ENCODE measurements at places on chromosomes 4 and X. TPM values are rescaled to one million over a fixed set of nuclear protein-coding genes. Genes with fewer than 3 reads are reported as not detected.

The FHDC1 gene
- 1.1 TPM for total RNA-seq

The GAB3 gene
- 0.90 TPM for total RNA-seq

The PWWP3B gene
- total RNA-seq = not detected

The ITIH6 gene
- total RNA-seq = not detected

The DDIT4L gene
- 0.24 TPM for total RNA-seq

The SORBS2 gene
- total RNA-seq = 0.89 TPM

The SPANXA1 gene
- total RNA-seq = 0.25 TPM

The CLCN5 gene
- 2.3 TPM for total RNA-seq

The N4BP2 gene
- 4.0 TPM for total RNA-seq

The FGD1 gene
- 6.9 TPM for total RNA-seq

The H2BW2 gene
- total RNA-seq = not detected

The PNMA3 gene
- 0.20 TPM for total RNA-seq

The FDCSP gene
- total RNA-seq = not detected

The SLC9B1 gene
- 0.13 TPM for total RNA-seq

The GEMIN8 gene
- total RNA-seq = 9.6 TPM

The KCNIP4 gene
- total RNA-seq = not detected

The BEX2 gene
- 11.6 TPM for total RNA-seq

The RHOH gene
- total RNA-seq = 0.20 TPM

The USP38 gene
- 7.3 TPM for total RNA-seq

The STPG2 gene
- not detected for total RNA-seq

The NUDT11 gene
- 3.0 TPM for total RNA-seq

The SYTL5 gene
- total RNA-seq = 0.23 TPM

The CSTF2 gene
- 31.2 TPM for total RNA-seq

The CSAG1 gene
- total RNA-seq = 0.53 TPM

The GPAT3 gene
- total RNA-seq = 32.8 TPM

The MGARP gene
- total RNA-seq = 0.57 TPM

The ZNF595 gene
- total RNA-seq = 16.3 TPM

The EDA gene
- total RNA-seq = 0.54 TPM

The ARHGAP36 gene
- total RNA-seq = not detected

The RTL5 gene
- total RNA-seq = 2.4 TPM

The STAP1 gene
- total RNA-seq = not detected
